ENCODE measurements at places on chromosomes 1 and 21.

DNA sequence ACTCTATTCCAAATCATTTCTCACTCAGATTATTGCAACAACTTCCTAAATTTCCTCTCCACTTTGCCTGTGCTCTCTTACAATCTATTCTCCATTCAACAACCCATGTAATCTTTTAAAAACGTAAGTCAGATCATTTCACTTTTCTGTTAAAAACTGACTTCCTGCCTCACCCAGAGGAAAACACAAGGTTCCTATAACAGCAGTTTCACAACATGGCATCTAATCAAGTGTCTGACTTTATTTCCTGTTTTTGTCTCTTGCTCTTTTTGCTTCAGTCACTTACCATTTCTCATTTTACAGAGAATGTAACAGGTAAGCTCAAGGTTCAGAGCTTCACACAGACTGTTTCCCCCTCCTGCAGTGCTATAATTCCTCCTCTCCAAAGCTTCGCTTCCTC, 560.7 kb downstream of the LRRIQ3 start:
- DNase-seq: no peak

GRCh38 chr1:78759881-78760280, 110.2 kb downstream of the IFI44 start:
- DNase-seq: no peak

GRCh38 chr1:198556971-198557370, 16.5 kb upstream of the ATP6V1G3 start:
- peak; percentile 3 for DNase-seq

DNA sequence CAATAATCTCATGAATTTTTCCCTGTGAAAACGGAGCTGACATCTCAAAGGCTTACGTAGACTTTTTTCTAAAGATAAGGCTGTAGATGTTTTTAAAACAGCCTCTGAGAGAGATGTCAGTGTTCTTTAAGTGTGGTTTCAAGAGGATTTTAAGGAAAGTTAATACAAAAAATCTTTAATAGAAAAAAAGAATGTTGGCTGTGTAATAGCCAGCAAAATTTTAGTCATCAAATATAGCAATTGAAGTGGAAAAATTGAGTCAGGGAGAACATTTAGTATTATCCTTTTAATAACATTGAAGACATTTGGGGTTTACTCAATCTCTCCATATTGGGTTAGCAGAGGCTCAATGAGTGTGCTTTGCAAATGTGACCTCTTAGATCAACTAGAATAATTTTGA, 38.6 kb upstream of the CHRM3 start:
- DNase-seq: no peak

DNA sequence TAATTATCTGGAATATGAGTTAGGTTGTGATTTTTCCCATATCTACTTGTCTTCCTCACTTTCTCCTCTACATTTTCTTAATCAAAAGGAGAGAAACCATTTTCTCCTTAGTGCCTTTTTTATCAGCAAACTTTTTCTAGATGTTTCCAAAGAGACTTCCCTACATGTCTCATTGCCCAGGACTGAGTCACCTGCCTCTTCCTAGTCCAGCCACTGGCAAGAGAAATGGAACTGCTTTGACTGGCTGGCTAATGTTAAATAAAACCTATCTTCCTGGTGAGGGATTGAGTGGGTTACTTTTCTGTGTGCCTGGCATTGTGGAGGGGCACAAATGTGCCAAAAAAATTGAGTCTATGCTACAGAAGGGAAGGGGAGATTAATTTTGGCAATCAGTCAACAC, 52.1 kb upstream of the CD5L start:
- DNase-seq: no peak

DNA sequence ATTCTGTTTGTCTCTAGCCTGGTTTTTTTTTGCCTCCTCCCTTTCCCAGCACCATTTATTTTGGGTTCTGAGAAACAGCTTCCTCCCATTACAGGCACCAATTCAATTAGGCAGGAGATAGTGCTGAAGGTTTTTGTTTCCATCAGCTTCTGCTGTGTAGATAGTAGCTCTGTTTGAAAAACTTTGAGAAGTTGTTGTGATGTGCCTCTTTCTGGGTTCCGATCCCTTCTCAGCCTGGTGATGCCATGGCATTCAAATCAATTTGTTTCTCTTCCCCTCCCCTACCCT, 109.0 kb downstream of the NFIA start:
- DNase-seq: no peak

DNA sequence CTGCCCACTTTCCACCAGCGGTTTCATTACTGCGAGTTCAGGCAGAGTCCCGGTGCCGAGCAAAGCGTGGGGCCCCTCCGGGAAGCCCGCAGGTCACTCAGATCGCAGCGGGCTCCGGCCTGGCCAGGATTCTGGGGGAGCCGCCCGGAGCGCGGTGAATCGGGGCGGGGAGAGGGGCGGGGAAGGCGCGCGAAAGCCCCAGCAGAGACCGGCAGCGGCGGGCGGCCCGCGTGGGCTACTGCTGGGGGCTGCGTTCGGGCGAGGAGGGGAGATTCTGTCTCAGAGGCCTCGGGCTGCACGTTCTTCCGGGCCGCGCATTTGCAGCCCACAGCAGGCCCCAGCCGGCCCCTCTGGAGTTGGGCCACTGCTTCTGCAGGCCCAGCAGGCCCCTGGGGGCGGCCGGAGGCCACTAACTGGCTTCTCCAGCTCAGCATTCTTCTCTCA, 64.7 kb downstream of the SCCPDH start:
- DNase-seq: no peak

DNA sequence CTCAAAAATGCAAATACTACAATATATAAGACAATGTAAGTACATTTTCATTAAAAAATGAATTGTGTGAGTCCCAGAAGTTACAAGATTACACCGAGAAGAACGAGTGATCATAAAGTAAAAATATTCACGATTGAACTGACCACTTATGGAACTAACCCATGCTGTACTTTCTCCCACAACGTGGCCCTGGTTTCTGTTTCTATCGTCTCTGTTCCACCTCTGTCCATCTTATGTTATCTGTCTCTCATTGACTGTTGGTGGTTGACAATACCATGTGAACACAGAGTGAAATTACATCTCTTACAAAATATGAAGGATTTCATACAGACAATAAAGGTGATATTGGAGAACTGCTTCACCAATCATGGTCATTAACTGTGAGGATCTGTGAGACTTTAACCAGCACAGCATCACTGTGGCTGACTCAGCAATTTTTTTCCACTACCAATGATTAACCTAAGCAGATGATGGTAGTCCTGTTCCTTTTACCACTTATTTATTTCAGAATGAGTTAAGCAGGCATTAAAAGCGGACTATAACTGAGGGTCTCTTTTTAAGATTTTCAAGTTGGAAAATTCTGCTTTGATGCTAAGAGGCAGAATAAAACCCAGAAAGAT, 165.1 kb downstream of the TGFB2 start:
- DNase-seq: no peak

- no peak for DNase-seq
These were observed 57.6 kb upstream of the CRB1 start for GRCh38 chr1:197210426-197210825.

GRCh38 chr1:25642574-25643108, 26.1 kb downstream of the MAN1C1 start:
- peak; percentile 33 for DNase-seq

DNA sequence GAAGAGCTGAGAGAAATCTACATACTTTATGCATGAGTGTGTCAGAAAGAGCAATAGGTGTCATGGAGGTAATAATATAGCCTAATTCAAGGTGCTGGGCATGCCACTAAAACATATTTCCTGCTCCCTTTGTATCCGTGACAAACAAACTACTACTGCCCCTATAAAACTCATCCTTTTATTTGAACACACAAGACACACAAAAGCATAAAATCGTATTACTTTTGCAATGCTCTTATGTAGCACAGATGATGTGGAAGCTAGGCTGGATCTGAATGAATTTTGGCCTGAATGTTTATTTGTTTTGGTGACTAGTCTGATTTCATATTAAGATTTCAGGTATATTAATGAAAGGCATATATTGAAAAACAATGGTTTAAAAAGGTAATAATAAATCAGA, 239.3 kb upstream of the NEGR1 start:
- DNase-seq: no peak

DNA sequence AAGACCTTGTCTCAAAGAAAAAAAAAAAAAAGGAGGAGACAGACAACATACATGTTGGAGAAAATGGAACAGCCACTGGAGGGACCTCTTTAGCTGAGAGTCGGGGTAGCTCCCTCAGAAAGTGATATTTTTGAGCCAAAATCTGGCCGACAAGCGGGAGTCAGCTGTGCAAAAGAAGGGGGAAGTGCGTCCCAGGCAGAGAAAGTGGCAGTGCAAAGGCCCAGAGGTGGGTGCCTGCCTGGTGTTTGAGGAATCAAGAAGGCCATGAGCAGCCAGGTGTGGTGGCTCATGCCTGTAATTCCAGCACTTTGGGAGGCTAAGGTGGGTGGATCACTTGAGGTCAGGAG, 6.1 kb upstream of the CROCC start:
- DNase-seq: no peak

- DNase-seq: no peak
These were observed 55.6 kb downstream of the PTPRF start for GRCh38 chr1:43586136-43586731.

DNA sequence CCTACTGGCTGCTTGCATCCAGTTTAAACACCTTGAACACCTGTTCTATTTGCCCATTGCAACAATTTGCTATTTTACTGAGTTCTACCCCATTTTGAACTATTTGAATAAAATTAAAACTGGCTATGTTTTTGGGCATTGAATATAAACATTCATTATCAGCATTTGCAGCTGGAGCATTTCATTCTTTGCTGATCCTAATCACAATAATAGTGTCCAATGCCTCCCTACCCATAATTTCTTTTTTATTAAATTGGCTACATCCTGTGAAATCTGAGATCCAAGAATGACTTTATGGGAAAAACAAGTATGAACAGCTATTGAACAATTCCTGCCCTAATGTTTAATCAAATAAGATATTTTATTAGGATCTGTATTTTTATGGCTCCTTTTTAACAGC, 447.9 kb downstream of the PLA2G4A start:
- no peak for DNase-seq

GRCh38 chr1:109112056-109112651, 1.8 kb upstream of the ELAPOR1 start:
- DNase-seq: peak; percentile 36

DNA sequence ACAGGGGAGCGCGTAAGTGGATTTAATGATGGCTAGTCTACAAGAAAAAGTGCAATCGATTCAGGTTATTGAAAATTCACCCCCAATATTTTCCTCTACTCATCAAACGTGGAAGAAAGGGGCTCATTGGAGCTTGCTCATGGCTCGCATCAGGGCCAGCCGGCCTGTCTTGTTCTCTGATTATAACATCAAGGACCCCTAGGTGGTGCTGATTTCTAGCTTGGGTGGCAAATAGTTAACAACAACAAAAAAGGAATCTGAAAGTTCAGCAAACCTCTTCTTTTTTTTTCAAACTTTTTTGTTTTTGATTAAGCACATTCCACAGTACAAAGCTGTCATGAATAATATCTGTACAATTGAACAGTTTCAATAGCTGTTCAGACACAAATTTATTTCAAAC, 35.8 kb upstream of the SOD1 start:
- no peak for DNase-seq

GRCh38 chr1:147669469-147670318, 630 bp downstream of the ACP6 start:
- peak; percentile 84 for DNase-seq

GRCh38 chr1:206704226-206704625, 19.5 kb downstream of the MAPKAPK2 start:
- no peak for DNase-seq

DNA sequence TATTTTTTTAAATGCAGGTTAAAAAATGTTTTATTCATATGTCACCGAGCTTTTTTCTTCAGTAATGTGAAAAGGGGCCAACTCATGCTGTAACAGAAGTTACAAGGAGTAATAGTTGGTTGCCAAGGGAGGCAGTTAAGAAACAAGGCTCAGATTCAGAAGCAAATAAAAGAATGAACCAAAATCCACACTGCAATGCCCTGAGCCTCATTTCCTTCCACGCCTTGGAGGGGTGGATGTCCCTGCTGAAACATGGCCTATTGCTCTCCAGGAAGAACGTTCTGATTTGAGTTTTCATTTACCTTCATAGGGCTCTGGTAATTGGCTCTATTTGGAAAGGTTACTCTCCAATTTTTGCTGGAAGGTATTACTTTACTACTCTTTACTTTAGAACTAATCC, 24.4 kb downstream of the ALG14 start:
- no peak for DNase-seq

- DNase-seq: no peak
These were observed 265.5 kb upstream of the FMN2 start for GRCh38 chr1:239826211-239826610.

GRCh38 chr1:69862906-69863305, 295.2 kb downstream of the LRRC7 start:
- DNase-seq: no peak

- DNase-seq: peak; percentile 43
These were observed 52.4 kb downstream of the SLC45A1 start for GRCh38 chr1:8370046-8370881.

DNA sequence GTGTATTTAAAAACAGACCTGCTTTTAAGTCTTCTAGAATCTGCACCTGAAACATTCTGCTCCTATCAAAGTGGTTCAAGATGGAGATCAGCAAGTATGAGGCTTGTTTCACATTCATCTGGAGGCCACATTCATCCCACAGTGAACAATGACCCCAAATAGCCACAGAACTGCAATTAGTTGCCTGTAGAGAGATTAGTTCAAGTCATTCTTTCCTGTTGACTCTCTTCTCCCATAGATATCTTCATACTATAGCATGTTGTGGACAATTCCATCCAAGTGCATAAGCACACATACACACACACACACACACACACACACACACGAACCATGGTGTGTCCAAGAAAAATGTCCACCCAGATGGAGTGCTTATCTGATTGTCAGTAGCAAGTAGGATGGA, 101.7 kb upstream of the FGGY start:
- no peak for DNase-seq

- DNase-seq: no peak
These were observed 63.6 kb downstream of the KCNT2 start for GRCh38 chr1:196544617-196545016.

- DNase-seq: no peak
These were observed 135.0 kb downstream of the PTPRU start for GRCh38 chr1:29371332-29371731.

Data from small intestine (tissue), 16 donors.